Activated T-cell treated with anti-CD3 and anti-CD28 coated beads for 1 hour (primary cell): ENCODE measurements at places on chromosomes 2 and 18.

DNA sequence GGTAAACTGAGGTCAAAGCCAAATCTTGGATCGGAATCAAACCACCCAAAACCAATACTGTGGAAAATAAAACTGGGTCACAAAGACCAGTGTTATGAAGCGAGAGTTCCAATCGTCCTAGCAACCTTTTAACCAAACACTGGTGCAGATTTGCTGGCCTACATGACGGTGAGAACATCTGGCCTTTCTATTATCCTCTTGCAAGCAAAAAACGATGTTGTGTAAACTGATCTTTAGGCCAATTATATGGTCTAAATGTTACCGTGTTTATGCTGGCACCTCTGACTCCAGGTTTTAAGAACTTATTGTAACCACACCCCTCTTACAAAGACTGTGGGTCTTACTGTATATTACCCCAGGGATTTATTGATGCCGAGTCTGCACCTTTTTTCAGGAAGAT, 145.9 kb downstream of the GFPT1 start:
- no peak for DNase-seq

DNA sequence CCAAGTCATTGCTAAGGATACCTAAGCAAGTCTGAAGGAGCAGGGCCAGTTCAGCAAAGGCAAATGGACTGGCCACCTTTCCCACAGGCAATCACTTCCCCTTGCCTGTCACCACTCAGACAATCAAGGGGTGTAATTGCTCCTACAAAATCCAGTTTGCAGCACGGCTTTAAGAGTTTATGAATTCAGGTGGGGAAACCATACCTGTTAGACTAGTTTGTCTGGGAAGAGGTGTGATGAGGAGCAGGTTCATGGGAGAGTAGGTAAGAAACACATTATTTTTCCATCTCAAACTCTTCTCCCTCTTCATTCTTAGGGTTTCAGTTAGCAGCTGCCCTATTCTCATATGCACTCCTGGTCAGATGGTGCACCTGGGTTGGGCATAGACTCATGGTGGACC, 102.5 kb downstream of the EVA1A start:
- no peak for DNase-seq

DNA sequence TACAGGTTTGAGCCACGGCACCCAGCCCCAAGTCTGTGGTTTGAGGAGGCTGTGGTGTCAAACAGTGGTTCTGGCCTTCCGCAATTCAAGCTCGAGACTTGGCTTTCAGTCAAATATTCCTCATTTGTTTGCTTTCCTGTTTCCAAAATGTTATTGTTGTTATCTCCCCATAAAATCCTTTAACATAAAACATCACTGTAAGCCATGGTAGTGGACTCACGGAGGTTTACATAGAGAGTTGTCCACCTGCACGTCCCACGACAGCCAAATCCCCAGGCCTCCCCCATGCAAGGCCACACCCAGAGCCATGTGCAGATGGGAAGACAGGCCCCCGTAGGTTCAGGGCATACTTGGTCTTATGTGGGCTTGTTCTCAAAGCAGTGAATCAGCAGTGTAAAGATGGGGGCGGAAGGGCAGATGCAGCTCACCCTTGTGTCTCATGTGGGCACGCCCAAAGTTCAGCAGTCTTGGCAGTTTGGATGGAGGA, 18.9 kb upstream of the ST3GAL5 start:
- DNase-seq = no peak

DNA sequence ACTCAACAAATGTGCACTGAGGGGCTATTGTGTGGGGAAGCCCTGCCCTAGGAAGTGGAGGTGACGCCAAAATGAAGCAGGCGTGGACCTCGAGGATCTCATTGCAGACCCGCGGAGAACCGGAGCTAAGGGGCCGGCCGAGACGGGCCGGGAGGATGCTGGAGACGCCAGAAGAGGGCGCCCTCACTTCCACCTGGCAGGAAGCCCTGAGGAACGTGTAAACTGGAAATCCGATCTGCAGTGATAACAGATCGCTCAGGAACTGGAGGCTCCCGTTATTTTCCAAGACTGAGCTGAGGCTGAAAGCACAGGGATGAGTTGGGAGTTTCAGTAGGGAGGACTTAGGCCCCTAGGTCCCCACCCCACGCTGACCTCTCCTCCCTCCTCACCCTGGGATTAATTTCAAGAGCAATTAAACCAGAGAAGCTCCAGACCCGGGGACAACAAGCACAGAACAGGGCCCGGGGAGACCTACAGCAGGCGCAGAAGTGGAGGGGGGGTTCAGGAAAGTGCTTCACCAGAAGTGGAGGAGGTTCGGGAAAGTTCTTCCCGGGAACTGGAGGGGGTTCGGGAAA, 7.7 kb upstream of the COL6A3 start:
- peak; percentile 77 for DNase-seq

DNA sequence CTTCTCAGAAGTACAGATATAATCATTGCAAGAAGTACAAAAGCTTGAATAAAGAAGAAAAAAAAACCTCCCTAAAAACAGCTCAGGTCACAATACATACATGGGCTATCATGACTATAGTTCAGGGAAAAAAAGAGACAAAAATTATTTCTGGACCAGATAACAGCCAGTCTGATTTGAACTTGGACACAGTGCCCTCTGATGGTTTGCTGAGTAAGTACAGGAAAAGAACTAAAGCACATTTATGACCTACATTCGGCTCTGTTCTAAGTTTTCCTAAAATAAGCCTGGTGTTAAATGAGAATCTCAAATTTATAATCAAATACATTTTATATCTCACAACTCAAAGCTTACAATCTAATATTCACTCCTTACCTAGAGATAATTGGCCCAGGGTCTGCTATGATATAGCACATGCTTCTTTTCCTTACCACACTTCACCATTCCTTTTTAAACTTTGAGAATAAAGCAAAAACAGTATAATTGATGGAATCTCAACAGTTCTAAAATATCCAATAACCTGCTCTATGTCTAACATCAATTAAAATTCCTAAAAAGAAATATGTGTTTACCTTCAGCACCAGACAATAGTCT, 81.1 kb downstream of the RAPH1 start:
- DNase-seq = peak; percentile 3

GRCh38 chr2:5387406-5387805, 304.8 kb upstream of the SOX11 start:
- no peak for DNase-seq
